T-helper 1 cell (primary cell): ENCODE measurements at places on chromosomes 4 and X.

GRCh38 chr4:82639971-82640370 is 78.2 kb upstream of the TMEM150C start:
- no peak for DNase-seq

DNA sequence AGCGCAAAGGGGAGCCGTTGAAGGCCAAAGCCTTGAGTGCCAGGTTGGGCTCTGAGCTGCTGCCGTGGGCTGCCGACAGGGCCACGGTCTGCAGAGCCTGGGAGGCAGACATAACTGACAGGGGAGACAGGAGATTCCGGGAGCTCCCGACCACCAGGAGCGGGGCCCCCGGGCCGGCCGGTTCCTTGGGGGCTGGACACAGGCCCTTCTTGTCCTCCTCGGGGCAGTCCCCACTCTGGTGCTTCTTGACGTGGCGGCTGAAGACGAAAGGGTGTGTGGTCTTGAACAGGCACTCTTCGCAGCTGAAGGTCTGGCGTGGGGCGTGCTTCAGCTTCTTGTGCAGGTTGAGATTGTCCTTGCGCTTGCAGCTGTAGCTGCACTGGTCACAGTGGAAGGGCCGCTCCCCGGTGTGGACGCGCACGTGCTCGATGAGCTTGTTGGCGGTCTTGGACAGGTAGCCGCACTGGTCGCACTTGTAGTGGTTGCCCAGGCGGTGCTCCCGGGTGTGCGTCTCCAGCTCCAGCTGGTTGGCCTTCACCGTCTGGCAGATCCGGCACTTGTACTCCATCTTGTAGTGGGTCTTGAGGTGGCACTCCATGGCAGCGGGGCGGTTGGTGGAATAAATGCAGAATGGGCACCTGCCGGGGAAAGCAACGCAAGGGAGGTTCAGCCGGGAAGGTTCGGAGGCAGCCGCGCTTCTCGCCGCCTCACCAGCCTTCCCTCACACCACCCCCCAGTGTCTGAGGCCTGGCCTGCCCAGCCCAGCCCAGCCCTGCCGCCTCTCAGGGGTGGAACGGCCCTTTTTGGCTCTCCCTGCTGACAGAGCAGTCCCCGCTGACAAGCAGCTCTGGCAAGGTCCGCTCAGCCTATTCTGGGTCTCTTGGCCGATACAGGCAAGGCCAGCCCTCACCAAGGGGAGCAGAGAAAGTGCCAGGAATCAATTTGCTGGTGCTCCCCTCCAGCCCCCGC is 81.3 kb downstream of the C4orf51 start:
- DNase-seq: no peak

- DNase-seq: no peak
Measured at GRCh38 chr4:2068566-2068965, 9.4 kb downstream of the NAT8L start.

DNA sequence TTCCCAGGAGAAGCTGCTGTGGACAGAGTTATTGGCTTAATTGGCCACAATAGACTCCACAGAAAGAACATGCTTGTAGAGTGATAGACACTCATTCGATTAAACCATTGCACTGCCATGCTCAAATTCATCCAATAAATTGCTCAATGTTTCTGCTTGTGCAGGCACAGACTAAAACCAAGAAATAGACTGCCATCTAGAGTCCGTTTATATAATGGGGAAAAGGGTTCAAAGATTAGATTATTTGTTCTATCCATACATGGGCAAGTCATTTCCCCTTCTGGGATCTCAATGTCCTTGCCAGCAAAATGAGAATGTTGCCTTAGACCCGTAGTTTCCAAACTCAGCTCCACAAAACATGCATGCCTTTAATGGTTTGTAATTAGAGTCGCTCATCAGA is 8.7 kb downstream of the SMIM10 start:
- DNase-seq: no peak

DNA sequence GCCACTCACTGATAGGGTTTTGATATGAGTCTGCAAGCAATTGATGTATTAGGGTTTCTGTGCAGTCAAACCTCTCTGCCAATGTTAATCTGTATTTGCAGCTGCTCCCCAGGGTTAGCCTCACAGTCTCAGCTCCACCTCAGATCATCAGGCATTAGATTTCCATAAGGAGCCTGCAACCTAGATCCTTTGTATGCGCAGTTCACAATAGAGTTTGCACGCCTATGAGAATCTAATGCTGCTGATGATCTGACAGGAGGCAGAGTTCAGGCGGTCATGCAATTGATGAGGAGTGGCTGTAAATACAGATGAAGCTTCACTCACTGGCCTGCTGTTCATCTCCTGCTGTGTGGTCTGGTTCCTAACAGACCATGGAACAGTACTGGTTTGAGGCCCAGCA is 280.6 kb downstream of the PAPSS1 start:
- DNase-seq: no peak

- DNase-seq: no peak
Measured at GRCh38 chr4:70667740-70668535, 1.6 kb upstream of the JCHAIN start.

- no peak for DNase-seq
Measured at GRCh38 chrX:141375011-141375760, 132.9 kb upstream of the SPANXC start.

DNA sequence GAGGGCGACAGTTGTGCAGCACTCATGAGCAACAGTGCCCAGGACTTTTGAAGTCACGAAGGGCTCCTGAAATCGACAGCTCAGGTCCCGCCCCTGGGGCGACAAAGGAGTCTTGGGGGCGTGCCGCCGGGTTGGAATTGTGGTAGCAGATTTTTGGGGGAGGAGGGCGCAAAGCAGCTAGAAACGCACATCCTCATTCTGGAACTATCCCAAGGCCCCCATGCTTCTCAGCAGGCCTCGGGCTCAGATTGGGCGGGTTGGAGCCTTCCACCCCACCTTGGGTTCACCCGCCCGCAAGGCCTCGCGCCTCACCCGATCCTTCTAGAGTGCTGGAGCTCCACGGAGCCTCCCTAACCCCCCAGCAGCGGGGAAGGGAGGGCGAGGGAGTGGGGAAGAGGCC is 85.5 kb downstream of the HPRT1 start:
- DNase-seq: no peak

DNA sequence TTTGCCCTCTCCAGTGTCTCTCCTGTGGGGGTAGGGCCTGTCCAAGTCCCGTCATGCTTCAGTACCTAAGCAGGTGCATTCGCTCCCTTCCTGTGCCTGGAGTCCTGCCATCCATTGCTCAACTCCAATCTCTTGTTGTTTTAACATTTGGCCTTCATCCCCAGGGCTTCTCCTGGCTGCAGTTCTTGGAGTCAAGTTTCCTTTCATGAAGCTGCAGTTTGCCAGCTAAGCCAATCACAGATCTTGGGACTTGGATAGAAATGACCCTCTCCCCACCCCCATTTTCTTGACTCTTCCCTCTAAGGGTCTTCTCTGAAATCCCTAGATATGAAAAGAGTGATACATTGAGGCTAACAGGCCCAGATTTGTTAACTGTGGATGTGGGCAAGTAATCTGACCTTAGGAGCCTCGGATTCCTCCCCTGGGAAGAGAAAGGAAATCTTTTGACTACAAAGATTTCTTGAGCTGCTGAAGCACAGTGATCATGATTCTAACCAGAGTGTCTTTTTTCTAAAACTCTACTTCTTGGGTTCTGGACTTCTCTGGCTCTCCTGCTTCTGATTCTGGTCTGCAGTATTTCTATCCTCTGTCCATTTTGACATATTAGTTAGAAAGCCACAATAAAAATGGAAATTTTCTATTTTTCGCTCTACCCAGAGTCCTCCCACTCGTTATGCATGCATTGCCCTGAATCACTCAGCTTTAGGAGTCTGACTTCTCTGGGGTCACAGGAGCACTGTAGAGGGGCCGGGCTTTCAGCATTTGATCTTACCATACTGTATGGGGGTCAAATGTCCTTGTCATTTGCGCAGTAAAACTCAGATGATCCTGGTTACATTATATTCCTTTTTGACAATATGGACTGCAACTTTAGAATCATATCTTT is 61.0 kb downstream of the CHRNA9 start:
- no peak for DNase-seq

DNA sequence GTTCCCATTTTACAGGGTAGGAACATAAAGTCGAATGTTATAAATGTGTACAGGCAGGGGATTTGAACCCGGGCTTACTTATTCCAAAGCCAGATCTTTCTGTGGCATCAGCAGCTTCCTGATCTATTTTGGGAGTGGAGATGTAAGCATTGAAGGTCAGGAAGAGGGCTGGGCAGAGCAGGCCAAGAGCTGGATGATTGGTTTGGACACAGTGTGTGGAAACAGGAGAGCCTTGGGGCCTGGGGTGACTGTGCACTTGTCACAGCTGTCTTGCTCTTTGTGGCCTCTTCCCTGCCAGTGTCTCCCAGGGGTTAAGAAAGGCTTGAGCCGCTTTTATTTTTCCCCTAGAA is 127.9 kb upstream of the ENPP6 start:
- no peak for DNase-seq

GRCh38 chr4:54230484-54231418 is 1.7 kb downstream of the PDGFRA start:
- no peak for DNase-seq

- DNase-seq: no peak
Measured at GRCh38 chrX:9562851-9563250, 98.0 kb downstream of the TBL1X start.

DNA sequence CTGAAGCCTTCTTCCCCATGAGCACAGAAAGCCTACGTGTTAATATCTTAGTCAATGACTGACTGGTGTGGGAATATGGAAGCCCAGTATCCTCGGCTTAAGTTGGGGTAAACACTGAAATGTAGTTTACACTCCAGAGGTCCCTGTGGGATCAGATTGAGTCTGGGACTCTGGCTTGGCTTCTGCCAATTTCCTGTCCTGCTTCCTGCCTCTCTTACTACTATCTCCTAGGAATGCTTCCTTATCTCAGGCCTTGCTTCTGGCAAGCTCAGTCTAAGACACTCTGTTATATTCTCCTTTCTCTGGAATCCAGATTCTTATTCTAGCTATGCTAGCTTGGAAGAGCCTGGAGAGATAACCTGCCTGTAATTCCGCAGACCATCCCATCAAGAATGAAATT is 174.0 kb upstream of the LDB2 start:
- no peak for DNase-seq

- DNase-seq: no peak
Measured at GRCh38 chr4:17898553-17899055, 87.8 kb downstream of the NCAPG start.

GRCh38 chrX:40542208-40542607 is 38.6 kb upstream of the ATP6AP2 start:
- no peak for DNase-seq

GRCh38 chr4:109875106-109875505 is 27.2 kb downstream of the LRIT3 start:
- DNase-seq: no peak

- DNase-seq: no peak
Measured at GRCh38 chr4:23822181-23822580, 67.7 kb downstream of the PPARGC1A start.

- DNase-seq: no peak
Measured at GRCh38 chr4:64584981-64585557, 175.8 kb upstream of the TECRL start.

GRCh38 chr4:152172146-152172545 is 363.7 kb downstream of the FBXW7 start:
- DNase-seq: no peak

GRCh38 chrX:74277846-74278245 is 26.1 kb upstream of the ZCCHC13 start:
- no peak for DNase-seq

DNA sequence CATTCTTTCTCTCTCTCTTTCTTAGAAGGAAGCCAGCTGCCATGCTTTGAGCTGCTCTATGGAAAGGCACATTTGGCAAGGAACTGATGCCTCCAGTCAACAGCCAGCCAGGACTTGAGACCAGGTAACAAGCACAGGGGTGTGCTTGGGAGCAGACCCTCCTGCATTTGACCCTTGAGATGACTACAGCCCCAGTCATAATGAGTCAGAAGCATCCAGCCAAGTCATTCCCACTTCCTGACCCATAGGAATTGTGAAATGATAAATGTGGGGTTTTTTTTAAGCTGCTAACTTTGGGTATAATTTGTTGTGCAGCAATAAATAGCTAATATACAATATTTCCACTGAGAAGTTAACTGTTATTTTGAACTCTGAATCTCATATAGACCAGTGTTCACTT is 446.9 kb downstream of the GRXCR1 start:
- DNase-seq: no peak

GRCh38 chr4:57127361-57127760 is 17.2 kb upstream of the IGFBP7 start:
- DNase-seq: no peak

DNA sequence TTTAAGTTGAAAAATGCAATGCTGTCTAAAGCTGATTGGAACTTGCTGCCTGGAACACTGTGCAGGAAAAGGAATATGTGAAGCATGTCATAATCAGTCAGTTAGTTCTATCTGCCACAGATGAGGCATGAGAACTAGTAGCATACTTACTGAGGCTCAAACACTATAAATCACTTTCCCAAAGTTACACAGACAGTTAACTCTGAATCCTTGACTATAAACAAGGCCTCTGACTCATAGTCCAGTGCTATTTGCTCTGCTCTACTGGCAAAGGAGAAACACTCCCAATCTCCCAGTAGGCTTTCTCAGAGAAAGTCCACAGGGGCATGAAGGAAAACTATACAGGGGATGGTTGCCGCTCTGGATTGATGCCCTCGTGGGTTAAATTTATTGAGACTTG is 2078.4 kb upstream of the TENM3 start:
- DNase-seq: no peak

DNA sequence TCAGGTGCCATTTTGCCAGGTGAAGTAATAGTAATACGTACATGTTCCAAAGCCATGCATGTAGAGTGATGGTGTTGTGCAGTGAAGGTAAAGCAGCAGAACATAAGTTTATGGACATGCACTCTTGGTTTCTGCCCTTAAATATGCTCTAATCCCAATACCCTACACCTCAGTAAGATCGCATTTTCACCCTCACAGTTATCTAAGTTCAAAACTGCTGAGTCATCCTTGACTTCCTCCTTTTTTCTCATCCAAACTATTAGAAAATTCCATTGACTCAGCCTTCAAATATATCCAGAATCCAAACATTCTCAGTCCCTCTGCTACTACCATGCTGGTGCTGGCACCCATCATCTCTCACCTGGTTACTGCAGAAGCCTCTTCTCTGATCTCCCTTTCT is 652.9 kb upstream of the IGFBP7 start:
- DNase-seq: no peak

- no peak for DNase-seq
Measured at GRCh38 chr4:127352220-127353113, 280.3 kb upstream of the INTU start.

- DNase-seq: no peak
Measured at GRCh38 chr4:48311896-48312295, 29.4 kb upstream of the SLAIN2 start.

DNA sequence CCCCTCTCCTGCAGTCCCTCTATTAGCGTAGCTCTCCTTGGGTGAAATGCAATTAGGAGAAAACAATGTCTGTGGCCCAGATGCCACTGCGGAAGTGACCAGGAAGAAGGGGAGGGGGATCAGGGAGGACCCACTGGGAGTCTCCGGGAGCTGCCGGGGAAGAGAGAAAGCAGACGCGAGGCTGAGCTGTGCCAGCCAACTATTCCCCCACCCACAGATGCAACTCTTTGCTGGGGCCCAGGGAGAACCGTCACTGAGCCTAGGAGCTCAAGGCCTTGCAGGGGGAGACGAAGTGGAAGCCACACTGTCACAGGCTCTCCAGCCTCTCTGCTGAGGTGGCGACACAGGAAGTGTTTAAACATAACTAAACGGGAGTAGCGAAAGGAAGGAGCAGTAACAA is 149.2 kb downstream of the BCOR start:
- no peak for DNase-seq

GRCh38 chr4:24802648-24803047 is 7.3 kb downstream of the SOD3 start:
- DNase-seq: no peak

GRCh38 chrX:48663241-48663640 is 20.4 kb upstream of the WAS start:
- no peak for DNase-seq

GRCh38 chr4:10808591-10808990 is 124.0 kb upstream of the CLNK start:
- DNase-seq: no peak
